ENCODE measurements at places on chromosomes 12 and 14. TPM values are rescaled to one million over a fixed set of nuclear protein-coding genes. Genes with fewer than 3 reads are reported as not detected.

LTA4H gene
- total RNA-seq, result 75.8 TPM

NEUROD4 gene
- total RNA-seq, result not detected

KLHL33 gene
- total RNA-seq, result not detected

TRAF3 gene
- 32.6 TPM for total RNA-seq

OLR1 gene
- not detected for total RNA-seq

GPR65 gene
- total RNA-seq, result 0.09 TPM

Data from endothelial cell of coronary artery (primary cell).